ENCODE measurements at places on chromosomes 12 and 14. TPM values are rescaled to one million over a fixed set of nuclear protein-coding genes. Genes with fewer than 3 reads are reported as not detected.

GRCh38 chr14:93044556-93044955, 71.2 kb downstream of the ITPK1 start:
- H3K36me3 ChIP-seq = no peaks in the 10 kb centered on the region
- H3K27ac ChIP-seq = no peak overlapping the region
- H3K4me3 ChIP-seq = no peak overlapping the region

- DNase-seq = no peak
- H3K4me1 ChIP-seq = no peaks in the 10 kb centered on the region
- no peak overlapping the region for H3K27ac ChIP-seq
- H3K4me3 ChIP-seq = no peak overlapping the region
Observed at GRCh38 chr12:108271951-108272872, 66.9 kb downstream of the CMKLR1 start.

- no peak for DNase-seq
- H3K4me1 ChIP-seq = no peaks in the 10 kb centered on the region
- H3K27ac ChIP-seq = no peak within 1 kb of the TSS
- H3K27me3 ChIP-seq = no peaks in the 10 kb centered on the region
- no peak within 1 kb of the TSS for H3K4me3 ChIP-seq
- no peaks in the 10 kb centered on the region for H3K36me3 ChIP-seq
Observed at GRCh38 chr14:24130380-24130716, at the start of gene FITM1. Gene FITM1 (plus strand): TSS chr14:24130659. CDS start chr14:24131564, 905 bp downstream.

DNA sequence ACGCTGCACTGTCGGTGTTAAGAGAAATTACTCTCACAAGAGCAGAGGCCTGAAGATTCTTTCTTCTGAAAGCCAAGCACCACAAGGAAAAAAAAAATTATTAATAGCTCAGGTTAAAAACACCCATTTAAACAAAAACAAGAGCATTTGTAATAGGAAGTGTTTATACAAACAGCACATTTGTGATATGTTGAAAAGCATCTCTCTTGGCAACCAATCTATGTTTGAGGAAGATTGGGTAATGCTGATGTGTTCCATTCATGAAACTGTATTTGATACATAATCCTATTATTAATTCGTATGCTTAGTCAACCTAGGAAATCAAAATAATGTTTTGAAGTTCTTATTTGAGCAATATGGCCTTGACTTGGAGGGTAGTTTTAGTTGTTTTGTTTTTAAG, 36.5 kb downstream of the SSPN start:
- H3K36me3 ChIP-seq = no peaks in the 10 kb centered on the region
- no peak for DNase-seq
- no peaks in the 10 kb centered on the region for H3K27me3 ChIP-seq
- no peak overlapping the region for H3K27ac ChIP-seq
- no peaks in the 10 kb centered on the region for H3K4me1 ChIP-seq

GRCh38 chr12:102052192-102053061, 9.4 kb downstream of the WASHC3 start:
- H3K4me3 ChIP-seq = no peak overlapping the region
- H3K4me1 ChIP-seq = no peaks in the 10 kb centered on the region
- no peak overlapping the region for H3K27ac ChIP-seq
- no peak for DNase-seq

- no peaks in the 10 kb centered on the region for H3K27me3 ChIP-seq
- peak overlapping the region; percentile 90 for H3K27ac ChIP-seq
Observed at GRCh38 chr14:96037891-96038557, 1.1 kb upstream of the C14orf132 start.

- no peaks in the 10 kb centered on the region for H3K27me3 ChIP-seq
- H3K4me3 ChIP-seq = no peak overlapping the region
- H3K36me3 ChIP-seq = no peaks in the 10 kb centered on the region
- no peak overlapping the region for H3K27ac ChIP-seq
- DNase-seq = no peak
- peaks cover 12% of the 10 kb centered on the region for H3K4me1 ChIP-seq
Observed at GRCh38 chr14:90495357-90496276, 98.8 kb downstream of the CALM1 start.

GRCh38 chr12:57888409-57889157, 42.1 kb upstream of the CTDSP2 start:
- DNase-seq = peak; percentile 85
- H3K4me3 ChIP-seq = peak overlapping the region; percentile 54
- H3K4me1 ChIP-seq = peaks cover 39% of the 10 kb centered on the region
- peak overlapping the region; percentile 99 for H3K27ac ChIP-seq
- H3K27me3 ChIP-seq = no peaks in the 10 kb centered on the region

DNA sequence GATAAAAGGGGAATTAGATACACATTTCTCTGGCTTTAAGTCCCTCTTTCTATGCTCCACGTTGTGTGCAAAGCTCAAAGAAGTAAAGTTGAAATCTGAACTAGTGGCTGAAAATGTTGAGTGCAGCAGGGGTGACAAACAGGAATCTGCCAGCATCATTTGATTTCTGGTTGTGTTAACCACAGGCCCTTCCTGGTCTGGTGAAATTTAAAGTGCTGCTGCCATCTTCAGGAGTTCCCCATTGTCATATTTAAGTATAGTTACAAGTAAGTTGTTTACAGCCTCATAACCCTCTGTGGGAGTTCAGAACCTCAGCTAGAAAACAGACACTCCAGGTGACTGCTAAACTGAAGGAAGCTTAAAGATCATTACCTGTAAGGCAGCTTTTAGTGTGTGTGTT, 90.9 kb upstream of the CCDC196 start:
- H3K27me3 ChIP-seq = no peaks in the 10 kb centered on the region
- H3K27ac ChIP-seq = no peak overlapping the region
- no peaks in the 10 kb centered on the region for H3K36me3 ChIP-seq
- H3K4me1 ChIP-seq = no peaks in the 10 kb centered on the region
- H3K4me3 ChIP-seq = no peak overlapping the region

DNA sequence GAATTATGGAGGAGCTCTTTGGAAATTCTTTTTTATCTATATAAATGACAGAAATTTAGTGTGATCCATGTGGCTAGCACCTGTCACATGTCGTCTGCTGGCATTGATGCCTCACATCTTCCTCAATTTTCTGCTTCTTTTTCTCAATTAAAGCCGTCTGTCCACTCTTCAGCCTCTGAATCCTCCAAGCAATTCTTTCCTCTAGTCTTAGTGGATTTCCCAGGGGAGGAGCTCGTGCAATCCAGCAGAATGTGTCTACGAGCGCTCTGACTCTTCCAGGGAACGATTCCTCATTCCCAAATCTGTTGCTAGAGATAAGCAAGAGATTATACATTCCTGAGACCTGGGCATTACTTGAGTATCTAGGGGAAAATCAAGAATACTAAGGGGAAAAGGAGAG, 176.6 kb downstream of the EMP1 start:
- H3K4me3 ChIP-seq = no peak overlapping the region
- no peaks in the 10 kb centered on the region for H3K27me3 ChIP-seq
- no peak overlapping the region for H3K27ac ChIP-seq
- H3K4me1 ChIP-seq = no peaks in the 10 kb centered on the region
- no peaks in the 10 kb centered on the region for H3K36me3 ChIP-seq

PLEKHG7 gene
- not detected for total RNA-seq

NANOG gene
- total RNA-seq = not detected

HPD gene
- total RNA-seq = 0.96 TPM

HAL gene
- 1.5 TPM for total RNA-seq

PAN2 gene
- total RNA-seq = 45.3 TPM

STON2 gene
- total RNA-seq = 54.0 TPM

Data from ascending aorta (tissue), 2 donors.